NCI-H82 (cell line): ENCODE measurements at places on chromosomes 6 and 20.

DNA sequence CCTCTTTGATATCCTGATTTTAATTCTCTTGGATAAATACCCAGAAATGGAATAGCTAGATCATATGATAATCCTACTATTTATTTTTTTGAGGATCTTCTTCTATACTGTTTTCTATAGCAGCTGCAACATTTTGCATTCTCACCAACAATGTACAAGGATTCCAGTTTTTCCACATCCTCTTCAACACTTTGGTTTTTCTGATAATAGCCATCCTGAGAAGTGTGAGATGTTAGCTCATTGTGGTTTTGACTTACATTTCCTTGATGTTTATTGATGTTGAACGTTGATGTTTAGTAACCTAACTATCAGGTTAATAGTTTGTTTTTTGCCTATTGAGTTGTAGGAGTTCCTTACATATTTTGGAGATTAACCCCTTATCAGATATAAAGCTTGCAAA lies 217.3 kb downstream of the LRFN2 start:
- no peak for DNase-seq

GRCh38 chr6:136717716-136717990 lies 74.6 kb downstream of the MAP3K5 start:
- DNase-seq, result no peak

DNA sequence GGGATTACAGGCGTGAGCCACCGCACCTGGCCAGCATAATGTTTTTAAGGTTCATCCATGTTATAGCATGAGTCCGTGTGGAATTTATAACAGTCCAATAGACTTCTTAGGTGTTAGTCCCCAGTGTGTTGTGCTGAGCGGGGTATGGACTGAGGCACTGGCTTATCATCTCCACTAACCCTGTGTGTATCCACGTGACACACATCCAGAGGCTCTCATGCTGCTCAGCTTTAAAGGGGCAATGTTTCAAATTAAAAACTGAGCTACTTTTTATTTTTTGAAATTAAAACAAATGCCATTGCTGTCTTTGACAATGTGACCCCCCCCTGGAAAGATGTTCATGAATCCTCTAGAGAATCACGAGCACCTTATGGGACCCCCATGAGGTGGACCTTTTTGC lies 54.3 kb upstream of the TRERF1 start:
- no peak for DNase-seq

GRCh38 chr6:38088829-38089228 lies 269.3 kb downstream of the ZFAND3 start:
- no peak for DNase-seq

- no peak for DNase-seq
Observed at GRCh38 chr6:11798538-11798937, 19.9 kb upstream of the ADTRP start.

DNA sequence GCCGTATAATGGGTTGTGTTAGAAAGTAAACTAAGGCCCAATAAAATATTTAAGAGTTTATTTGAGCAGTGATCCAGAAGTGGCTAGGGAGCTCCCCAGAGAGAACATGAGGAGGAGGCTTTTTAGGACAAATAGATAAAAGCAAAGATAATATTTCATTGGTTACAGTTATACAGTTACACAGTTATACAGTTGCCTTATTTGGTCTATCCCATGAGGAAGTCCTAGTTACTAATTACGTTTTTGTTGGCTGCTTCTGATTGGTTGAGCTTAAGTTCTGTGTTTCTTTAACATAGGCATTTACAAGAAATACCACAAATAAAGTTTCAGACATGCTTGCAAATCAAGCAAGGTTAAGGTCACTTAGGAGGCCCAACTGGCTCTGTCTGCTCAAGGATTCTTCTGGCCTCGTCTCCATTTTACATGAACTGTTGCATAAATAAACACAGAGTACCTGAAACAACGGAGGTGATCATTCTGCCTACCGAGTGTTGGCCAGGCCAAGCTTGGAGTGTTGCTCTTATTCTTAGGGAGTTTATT lies 7.0 kb downstream of the UBD start:
- DNase-seq, result peak; percentile 8

DNA sequence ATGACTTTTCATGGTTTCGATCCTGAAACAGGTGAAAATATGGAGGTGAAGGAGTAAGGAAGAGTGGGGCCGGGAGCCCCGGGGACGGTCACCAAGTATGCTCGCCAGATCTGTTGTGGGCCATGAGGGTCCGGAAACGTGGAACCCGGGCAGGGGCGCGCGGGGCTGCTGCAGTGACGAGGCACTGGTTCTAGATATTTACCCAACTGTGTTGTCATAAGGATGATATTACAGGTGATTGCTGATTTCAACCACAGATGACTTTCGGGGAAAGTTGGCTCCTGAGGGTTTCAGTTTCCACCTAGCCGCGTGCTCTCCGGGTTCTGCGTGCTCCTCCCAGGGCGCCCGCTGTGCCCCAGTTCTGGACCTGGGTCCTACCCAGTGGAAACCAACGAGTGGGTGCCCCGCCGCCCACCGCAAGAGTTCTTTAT lies 12.2 kb downstream of the RAET1G start:
- no peak for DNase-seq

DNA sequence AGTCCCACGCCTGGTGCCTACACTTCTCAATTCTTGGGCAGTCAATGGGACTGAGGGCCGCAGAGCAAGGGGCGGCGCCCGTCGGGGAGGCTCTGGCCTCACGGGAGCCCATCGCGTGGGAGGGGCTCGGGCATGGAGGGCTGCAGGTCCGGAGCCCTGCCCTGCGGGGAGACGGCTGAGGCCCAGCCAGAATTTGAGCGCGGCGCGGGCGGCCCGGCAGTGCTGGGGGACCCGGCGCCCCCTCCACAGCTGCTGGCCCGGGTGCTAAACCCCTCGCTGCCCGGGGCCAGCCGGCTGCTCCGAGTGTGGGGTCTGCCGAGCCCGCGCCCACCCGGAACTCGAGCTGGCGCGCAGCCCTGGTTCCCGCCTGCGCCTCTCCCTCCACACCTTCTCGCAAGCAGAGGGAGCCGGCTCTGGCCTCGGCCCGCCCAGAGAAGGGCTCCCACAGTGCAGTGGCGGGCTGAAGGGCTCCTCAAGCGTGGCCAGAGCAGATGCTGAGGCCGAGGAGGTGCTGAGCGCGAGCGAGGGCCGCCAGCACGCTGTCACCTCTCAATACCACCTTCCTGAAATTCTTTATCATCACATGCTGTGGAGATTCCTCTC lies 58.5 kb downstream of the BAK1 start:
- no peak for DNase-seq

- DNase-seq, result no peak
Observed at GRCh38 chr6:12313306-12313991, 23.3 kb downstream of the EDN1 start.

DNA sequence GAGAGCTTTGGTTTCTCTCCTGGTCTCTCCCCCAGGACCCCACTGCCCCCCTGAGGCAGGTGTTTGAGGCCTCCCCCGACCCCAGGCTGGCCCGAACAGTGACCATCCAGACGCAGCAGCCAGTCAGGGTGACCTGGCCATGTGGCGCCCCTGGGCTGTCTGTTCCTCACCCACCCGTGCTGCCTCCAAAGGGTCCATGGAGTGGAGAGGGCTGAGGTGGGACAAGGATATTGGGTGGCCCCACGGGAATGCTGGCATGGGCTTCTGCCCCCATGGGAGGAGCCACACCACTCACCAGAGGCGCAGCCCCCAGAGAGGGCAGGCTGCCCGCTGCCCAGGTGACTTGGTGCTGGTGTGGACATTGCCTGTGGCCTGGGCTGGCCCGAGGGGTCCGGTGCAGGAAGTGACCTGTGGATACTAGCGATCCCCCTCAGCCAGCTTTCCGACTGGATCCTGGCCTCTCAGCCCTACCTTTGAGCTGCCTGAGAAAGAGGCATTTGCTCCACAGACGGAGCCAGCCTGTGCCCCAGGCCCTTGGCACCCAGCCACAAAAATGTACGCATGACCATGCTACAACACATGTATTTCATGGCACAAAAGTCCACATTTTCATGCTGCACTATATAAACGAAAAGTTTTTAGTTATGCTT lies 50.8 kb downstream of the BCAS4 start:
- no peak for DNase-seq

GRCh38 chr20:7792150-7792869 lies 147.9 kb downstream of the HAO1 start:
- DNase-seq, result no peak

- no peak for DNase-seq
Observed at GRCh38 chr20:19008497-19008896, 194.9 kb downstream of the SCP2D1 start.

DNA sequence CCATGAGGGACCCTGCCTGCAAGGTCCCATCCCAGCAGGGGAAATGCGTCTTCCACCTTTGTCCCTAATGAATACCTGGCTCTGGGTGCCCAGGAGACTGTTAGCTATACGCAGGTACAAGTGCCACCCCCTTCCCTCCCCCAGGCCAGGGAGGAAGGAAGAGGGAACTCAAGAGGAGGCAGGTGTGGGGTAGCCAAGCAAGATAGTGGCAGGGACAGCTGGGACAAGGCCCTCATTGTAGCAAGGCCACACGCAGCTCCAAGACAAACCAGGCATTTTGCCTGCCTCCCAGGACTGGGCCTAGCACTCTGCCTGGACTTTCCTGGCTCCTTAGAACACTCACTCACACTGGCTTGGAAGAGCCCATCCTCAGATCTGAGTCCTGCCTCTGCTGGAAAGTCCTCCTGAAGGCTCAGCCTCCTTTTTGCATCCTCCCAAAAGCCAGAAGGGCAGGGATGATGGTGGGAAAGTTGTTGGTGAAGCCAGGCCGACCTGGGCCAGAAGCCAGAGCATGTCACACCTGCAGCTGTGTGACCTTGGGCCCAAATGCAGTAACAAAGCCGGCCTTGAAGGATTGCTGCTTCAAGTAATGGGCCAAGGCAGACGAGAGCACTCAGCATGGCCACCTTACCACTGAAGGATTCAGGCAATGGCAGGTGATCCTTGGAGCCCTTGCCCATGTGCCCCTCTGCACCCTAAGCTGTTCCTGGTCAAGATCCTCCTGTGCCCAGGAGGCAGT lies 27.7 kb downstream of the SNPH start:
- DNase-seq, result no peak

GRCh38 chr6:141290941-141291721 lies 841.6 kb upstream of the GJE1 start:
- no peak for DNase-seq

DNA sequence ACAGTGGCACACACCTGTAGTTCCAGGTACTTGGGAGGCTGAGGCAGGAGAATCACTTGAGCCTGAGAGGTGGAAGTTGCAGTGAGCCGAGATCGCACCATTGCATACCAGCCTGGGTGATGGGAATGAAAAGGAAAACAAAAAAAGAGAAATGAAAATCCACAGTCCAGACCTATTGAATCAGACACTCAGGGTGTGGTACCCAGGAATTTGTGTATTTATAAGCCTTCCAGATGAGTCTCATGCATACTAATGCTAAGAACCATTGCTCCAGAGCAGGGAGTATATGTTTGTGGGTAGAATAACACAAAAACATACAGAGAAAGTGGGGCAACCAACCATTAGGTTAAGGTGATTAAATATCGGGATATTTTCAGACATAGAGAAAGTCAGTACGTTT lies 36.1 kb upstream of the PLCB4 start:
- no peak for DNase-seq

DNA sequence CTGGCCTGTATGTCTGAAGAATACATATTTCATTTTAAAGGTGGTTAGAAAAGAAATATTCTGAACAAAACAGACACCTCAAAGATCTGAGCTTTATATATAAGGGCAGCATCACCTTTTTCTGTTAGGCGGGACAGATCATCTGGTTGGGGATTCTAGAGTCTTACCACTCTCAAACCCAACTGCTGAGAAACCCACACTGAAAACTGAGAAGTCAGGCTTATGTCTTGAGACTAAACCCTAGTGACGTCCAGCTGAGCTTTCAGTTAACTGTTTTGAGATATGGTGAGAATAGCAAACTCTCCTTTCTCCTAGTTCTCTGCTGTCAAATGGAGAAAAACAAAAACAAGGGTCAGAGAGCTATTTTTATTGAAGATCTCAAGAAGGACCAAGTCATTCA lies 63.7 kb upstream of the CCN6 start:
- no peak for DNase-seq

GRCh38 chr20:35009665-35010328 lies 54.1 kb downstream of the MYH7B start:
- DNase-seq, result no peak

- DNase-seq, result no peak
Observed at GRCh38 chr20:58711266-58712051, 18.9 kb downstream of the NPEPL1 start.

DNA sequence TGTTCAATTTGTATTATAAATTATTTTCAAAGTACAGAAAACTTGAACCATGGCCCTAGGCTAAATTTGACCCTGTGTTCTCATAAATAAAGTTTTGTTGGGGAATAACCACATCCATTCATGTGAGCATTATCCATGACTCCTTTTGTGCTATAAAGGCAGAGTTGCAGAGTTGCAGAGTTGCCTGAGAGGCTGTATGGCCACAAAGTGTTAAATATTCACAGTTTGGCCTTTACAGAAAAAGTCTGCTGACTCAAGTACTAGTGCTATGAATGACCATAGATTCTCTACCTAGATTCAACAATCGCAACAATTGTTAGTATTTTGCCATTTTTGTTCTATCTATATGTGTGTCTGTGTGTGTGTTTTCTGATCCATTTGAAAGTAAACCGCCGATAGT lies 46.2 kb upstream of the BEND3 start:
- no peak for DNase-seq

- no peak for DNase-seq
Observed at GRCh38 chr6:52728394-52728793, 34.9 kb downstream of the GSTA2 start.

DNA sequence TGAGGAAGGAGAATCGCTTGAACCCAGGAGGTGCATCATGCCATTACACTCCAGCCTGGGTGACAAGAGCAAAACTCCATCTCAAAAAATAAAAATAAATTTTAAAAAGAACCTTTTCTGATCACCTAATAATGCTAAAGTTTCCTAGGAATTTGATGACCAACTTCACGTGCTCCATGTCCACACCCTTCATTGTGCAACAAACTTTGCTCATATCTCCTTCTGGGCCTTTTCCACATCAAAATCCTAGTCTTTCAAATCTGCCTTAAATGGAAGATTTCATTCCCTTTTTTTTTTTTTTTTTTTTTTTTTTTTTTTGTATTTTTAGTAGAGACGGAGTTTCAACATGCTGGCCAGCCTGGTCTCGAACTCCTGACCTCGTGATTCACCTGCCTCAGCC lies 112.5 kb upstream of the LOC128125822 start:
- no peak for DNase-seq

- peak; percentile 41 for DNase-seq
Observed at GRCh38 chr20:7375905-7376304, 564.4 kb downstream of the HAO1 start.

- peak; percentile 47 for DNase-seq
Observed at GRCh38 chr20:39993742-39994141, 695.3 kb downstream of the MAFB start.
